ENCODE measurements at places on chromosomes 12 and 14.

DNA sequence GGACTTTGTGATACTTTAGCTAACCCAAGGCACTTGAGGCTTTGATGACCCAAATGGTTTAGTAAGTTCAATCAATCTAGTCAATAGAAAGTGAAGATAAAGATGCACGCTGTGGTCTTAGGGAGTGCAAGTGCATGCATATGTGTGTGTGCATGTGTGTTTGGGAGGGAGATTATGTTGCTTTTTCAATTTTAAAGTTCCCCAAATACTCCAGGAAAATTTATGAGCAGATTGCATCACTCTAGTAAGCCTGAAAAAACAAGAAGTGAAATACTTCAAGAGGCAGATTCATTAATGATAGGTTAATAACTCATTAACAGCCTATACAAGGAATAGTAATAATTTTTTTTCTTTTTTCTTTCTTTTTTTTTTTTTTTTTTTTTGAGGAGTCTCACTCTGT is 12.4 kb upstream of the SIX1 start:
- DNase-seq, result no peak

DNA sequence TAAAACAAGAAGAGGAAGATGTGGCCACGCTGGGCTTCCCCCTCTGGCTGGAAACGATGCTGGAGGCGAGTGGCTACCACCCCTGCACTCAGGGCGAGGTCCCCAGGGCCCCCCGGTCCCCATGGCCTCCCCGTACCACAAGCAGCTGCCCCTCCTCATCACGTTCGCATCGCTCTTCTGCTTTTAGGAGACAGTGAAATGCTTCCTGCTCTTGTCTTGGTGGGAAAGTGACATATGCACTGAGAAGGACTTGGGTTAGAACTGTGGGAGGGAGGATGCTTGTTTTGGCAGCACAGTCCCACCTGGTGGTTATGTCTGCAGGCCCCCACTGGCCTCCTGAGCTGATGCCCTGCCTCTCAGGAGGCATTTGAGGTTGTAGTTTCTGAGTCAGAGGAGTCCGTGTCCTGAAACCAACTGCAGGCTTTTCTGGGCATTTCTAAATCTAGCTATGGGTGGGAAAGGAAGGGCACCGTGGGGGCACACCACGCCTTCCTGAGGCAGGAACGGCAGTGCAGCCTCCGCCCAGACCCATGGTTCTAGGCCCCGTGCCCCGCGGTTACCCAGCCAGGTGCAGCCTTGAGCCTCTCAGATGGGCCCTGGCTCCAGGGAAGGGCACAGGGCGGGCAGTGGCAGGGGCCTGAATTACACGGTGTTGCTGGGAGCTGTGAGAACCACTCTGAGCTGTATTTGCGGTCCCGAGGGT is 139.3 kb downstream of the ADGRD1 start:
- no peak for DNase-seq

DNA sequence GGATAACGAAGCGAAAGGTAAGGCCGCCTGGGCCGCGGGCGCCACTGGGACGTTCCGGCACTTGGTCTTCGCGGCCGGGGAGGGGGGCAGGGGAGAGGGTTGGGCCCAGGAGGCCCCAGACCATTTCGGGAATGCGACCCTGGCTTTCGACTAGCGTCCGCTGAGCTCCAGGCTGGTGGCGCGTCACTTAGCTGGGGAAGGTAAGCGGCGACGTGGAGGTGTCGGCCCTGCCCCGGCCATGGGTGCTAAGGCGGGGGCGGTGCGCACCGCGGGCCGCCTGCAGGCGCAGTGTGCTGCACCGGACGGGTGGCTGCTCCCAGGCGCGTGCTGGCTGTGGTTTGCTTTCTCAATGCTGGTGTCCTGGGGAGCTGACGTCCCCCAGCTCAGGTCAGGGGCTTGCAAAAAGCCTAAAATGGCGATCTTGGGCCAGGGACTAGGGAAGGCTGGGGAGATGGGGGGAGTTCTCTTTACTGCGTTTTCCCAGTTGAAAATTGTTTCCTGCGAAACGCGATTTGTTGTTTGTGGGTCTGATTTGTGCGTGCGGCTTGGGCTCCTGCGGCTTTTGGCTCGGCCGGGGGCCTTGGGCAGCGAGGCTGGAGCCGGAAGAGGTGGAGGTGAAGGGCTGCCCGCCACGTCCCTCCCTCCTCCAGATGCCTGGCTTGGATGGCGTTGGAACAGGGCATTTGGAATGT is 1.2 kb downstream of the HOXC10 start:
- no peak for DNase-seq

GRCh38 chr12:132610051-132610759 is at the start of gene LRCOL1:
Gene LRCOL1, minus strand, starts transcription at chr12:132610582. Its CDS starts 4,331 bp downstream, at chr12:132606251.
- peak; percentile 64 for DNase-seq

DNA sequence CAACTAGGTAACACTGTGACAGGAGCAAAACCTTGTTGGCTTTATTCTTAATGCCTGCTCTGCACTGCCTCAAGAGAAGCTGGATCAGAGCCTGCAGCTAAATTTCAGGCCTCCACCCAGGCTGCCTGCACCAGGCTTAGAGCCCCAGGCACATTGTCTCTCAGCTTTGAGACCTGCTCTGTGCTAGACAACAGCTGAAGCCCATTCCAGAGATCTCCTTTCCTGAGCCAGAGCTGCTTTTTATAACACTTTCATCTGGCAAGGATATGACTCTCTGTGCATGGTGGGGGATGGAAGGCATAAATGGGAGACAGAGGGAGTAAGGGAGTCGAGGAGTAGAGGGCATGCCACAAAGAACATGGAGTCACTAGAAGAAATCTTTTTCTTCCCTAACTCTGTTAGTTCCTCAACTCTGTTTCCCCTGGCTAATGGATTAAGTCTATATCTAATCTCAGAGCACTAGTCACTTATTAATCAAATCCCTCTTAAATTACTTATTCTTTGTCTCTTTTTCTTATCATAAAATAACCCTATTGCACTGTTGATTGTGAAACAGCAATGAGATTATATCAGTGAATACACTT is 27.1 kb upstream of the LUM start:
- DNase-seq, result peak; percentile 81

DNA sequence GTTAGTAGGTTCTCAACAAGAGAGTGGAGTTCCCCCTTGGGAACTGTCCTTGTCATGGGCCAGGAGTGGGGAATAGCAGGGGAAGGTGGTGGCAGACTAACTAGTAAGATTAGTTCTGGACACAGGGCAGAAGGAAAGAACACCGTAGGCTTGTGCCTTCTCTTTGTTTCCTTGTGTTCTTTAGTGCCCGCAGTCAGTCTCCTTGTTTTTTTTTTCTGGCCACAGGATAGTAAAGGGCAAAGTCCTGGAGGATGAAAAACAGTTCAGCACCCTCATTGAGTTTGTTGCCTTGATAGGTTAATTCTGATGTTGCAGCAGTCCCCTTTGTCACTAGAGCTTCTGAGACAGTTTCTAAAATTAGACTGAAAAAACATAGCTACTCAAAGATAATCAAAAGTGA is 8.4 kb downstream of the PEX5 start:
- no peak for DNase-seq

- DNase-seq, result no peak
These were observed 15.4 kb upstream of the SLC6A13 start for GRCh38 chr12:278046-278445.

GRCh38 chr14:20498622-20499021 is 6.7 kb upstream of the RNASE10 start:
- no peak for DNase-seq

GRCh38 chr12:122422730-122423257 is 325 bp upstream of the CLIP1 start:
- DNase-seq, result peak; percentile 44
